H1 (cell line): ENCODE measurements at places on chromosomes 6 and 20. TPM values are rescaled to one million over a fixed set of nuclear protein-coding genes. Genes with fewer than 3 reads are reported as not detected.

- no peaks in the 10 kb centered on the region for H3K36me3 ChIP-seq
- DNase-seq, result no peak
- peak overlapping the region; percentile 76; the same call in 1 of the 2 replicates for H3K4me3 ChIP-seq
- no peak overlapping the region for H3K27ac ChIP-seq
- H3K27me3 ChIP-seq, result peaks cover 9% of the 10 kb centered on the region
- no peaks in the 10 kb centered on the region; the same call in 1 of the 2 replicates for H3K4me1 ChIP-seq
Observed at GRCh38 chr6:52666071-52666470, 4.8 kb upstream of the TMEM14A start.

- H3K4me3 ChIP-seq, result no peak overlapping the region
- H3K27ac ChIP-seq, result no peak overlapping the region
- H3K36me3 ChIP-seq, result no peaks in the 10 kb centered on the region
- no peaks in the 10 kb centered on the region for H3K27me3 ChIP-seq
- DNase-seq, result peak; percentile 19
Observed at GRCh38 chr6:110474500-110474899, 1.9 kb downstream of the SLC22A16 start.

DNA sequence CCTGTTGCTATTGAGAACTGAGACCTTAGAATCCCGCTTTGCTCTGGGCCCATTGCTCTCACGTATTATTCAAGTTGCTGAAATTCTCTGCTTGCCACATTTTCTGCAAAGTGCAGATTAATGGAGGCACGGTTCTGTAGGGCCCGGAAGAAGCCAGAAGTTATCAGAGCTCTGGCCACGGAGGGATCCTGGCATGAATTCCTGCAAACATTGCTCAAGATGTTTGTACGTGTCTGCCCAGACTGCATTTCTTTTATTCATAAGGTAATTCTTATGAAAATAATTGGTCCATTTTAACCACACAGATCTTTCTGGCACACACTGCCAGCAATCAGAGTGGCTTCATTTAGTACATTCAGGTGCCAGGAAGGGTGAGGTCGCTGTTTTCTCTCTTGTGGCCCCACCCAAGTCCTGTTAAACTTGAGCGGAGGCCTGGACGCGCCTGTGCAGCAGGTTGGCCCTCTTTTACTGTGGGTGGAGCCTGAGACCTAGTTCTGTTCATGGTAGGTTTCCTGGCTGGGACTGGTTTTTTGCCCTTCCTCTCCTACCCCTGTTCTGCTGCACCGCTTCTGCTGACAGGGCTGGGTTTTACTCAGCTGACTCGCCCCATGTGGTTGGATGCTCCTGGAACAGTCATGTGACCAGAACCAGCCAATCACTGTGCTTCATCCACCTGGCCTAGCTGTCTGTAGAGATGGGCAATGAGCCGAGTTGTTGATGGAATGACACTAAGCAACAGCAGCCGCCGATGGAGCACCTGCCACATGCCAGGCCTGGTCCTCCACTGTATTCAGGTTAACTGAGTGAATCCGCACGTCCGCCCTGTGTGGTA is 230.2 kb downstream of the CDH4 start:
- H3K4me1 ChIP-seq, result peaks cover 5% of the 10 kb centered on the region; the same call in 1 of the 2 replicates
- no peak for DNase-seq

GRCh38 chr6:32610682-32611296 is 21.1 kb upstream of the HLA-DRB1 start:
- no peak overlapping the region for H3K27ac ChIP-seq
- no peaks in the 10 kb centered on the region for H3K36me3 ChIP-seq
- no peaks in the 10 kb centered on the region for H3K27me3 ChIP-seq
- no peak for DNase-seq
- H3K4me3 ChIP-seq, result no peak overlapping the region

DNA sequence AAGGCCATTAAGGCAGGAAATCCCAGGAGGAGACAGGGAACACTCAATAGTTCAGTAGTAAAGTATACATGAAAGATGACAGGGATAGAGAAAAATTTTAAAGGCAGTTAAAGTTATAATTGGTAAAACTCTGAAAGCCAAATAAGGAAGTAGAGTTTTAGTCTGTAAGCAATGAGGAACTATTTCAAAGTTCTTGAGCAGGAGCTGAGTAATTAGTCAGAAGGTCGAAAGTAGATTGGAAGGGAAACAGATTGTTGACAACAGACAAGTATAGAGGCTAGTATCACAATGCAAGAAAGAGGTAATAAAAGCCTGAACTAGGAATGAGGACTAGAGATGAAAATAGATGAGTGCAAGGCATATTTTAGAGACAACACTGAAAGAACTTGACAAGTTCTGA is 150.3 kb downstream of the CDK19 start:
- H3K4me3 ChIP-seq, result no peak overlapping the region
- H3K27ac ChIP-seq, result no peak overlapping the region
- H3K36me3 ChIP-seq, result no peaks in the 10 kb centered on the region; the same call in 1 of the 2 replicates
- DNase-seq, result no peak
- no peaks in the 10 kb centered on the region for H3K27me3 ChIP-seq
- H3K4me1 ChIP-seq, result no peaks in the 10 kb centered on the region

- no peak overlapping the region for H3K4me3 ChIP-seq
- DNase-seq, result no peak
- H3K4me1 ChIP-seq, result no peaks in the 10 kb centered on the region
- H3K27me3 ChIP-seq, result no peaks in the 10 kb centered on the region
Observed at GRCh38 chr20:10856237-10857015, 182.6 kb upstream of the JAG1 start.

DNA sequence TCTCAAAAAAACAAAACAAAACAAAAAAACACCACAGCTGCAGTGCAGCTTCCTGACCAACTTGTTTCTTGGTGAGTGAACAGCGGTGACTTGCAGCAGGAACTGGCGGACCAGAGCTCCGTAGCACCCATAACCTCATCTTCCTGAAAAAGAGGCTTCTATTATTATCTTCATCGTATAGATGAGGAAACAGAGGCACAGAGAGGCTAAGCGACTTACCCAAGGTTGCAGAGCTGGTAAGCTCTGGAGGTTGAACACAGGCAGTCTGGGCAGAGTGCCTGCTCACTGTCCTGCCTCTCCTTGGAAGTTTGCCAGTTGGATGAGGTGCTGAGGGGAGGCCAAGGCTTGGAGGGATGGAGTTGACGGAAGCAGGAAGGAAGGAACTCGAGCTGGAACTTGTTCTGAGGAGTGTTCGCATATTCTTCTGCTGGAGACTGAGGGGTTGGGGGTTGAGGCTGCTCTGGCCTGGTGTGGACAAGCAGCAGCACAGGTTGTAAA is 47.9 kb upstream of the CCDC167 start:
- no peaks in the 10 kb centered on the region for H3K36me3 ChIP-seq
- H3K4me1 ChIP-seq, result no peaks in the 10 kb centered on the region; the same call in 1 of the 2 replicates
- no peak overlapping the region for H3K27ac ChIP-seq
- H3K4me3 ChIP-seq, result no peak overlapping the region
- H3K27me3 ChIP-seq, result no peaks in the 10 kb centered on the region

HLA-F gene
- 6.5 and 9.6 TPM in 2 replicates for total RNA-seq

GRCh38 chr6:33989016-33989854 is 156.7 kb downstream of the GRM4 start:
- no peak for DNase-seq
- no peaks in the 10 kb centered on the region for H3K36me3 ChIP-seq
- H3K27ac ChIP-seq, result no peak overlapping the region
- no peaks in the 10 kb centered on the region; the same call in 1 of the 2 replicates for H3K4me1 ChIP-seq
- no peak overlapping the region for H3K4me3 ChIP-seq

DNA sequence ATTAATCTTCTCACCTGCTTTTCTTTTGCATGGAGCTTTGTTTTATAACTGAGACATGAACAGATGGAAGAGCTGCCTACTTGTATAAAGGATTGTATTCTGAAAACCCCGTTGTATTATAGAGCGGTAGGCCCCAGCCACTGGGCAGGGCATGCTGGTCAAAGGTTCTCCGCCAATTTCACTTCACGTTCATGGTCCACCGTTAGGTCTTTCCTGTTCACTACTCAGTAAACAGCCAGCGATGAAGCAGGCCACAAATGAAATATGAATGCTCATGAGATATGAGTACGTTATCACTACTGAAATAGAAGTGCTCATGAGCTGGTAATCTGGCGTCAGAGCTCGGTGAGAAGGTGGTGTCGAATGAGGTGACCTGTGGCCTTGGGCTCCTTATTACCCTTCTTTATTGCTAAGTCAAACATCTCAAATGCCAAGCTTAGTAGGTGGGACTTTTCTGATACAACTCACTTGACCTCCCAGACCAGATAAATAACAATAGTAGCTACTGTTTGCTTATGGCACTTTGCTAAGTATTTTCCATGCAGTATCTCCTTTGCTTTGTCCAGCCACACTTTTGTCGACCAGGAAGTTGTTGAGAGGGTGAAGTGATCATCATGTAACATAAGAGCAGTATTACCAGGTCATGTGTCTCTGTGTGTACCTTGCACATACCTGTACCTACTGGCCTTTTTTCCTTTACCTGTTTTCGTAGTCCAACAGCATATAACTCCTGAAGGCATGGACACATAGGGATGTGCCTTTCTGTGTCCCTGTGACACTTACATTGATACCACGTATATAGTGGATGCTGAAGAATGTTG is 16.7 kb downstream of the EDN3 start:
- H3K4me3 ChIP-seq, result no peak overlapping the region
- H3K4me1 ChIP-seq, result no peaks in the 10 kb centered on the region
- DNase-seq, result no peak
- H3K27ac ChIP-seq, result no peak overlapping the region
- H3K36me3 ChIP-seq, result no peaks in the 10 kb centered on the region
- H3K27me3 ChIP-seq, result no peaks in the 10 kb centered on the region

- DNase-seq, result peak; percentile 62
- H3K4me1 ChIP-seq, result no peaks in the 10 kb centered on the region
- no peak overlapping the region for H3K27ac ChIP-seq
- no peak overlapping the region for H3K4me3 ChIP-seq
- no peaks in the 10 kb centered on the region for H3K27me3 ChIP-seq
Observed at GRCh38 chr6:10510592-10511367, 10.4 kb upstream of the GCNT2 start.

- no peak for DNase-seq
- H3K36me3 ChIP-seq, result no peaks in the 10 kb centered on the region
- no peak overlapping the region for H3K27ac ChIP-seq
- H3K4me1 ChIP-seq, result no peaks in the 10 kb centered on the region
- H3K27me3 ChIP-seq, result no peaks in the 10 kb centered on the region
Observed at GRCh38 chr20:4471221-4471620, 250.5 kb upstream of the PRND start.

ROS1 gene
- not detected in 2 replicates for total RNA-seq

DNA sequence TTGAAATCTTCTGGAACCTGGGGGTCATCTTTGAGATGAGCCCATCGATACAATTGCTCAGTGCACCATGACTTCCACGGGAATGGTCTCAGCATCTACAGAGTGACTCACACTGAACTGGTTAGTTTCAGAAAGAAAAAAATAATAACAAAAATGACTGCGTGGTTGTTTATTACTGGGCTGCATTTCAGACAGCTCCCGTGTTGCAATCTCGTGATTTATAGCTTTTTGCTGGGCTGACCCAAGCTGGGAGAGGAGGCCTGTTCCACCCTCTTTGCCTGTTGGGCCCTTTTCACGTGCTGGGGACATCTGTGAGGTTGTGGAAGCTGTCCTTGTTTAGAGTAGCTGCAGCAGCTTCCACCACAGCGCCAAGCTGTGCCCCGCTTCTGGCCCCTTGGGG is 225.5 kb downstream of the BMP7 start:
- H3K27ac ChIP-seq, result no peak overlapping the region
- H3K27me3 ChIP-seq, result no peaks in the 10 kb centered on the region
- H3K4me1 ChIP-seq, result no peaks in the 10 kb centered on the region
- H3K4me3 ChIP-seq, result no peak overlapping the region
- no peak for DNase-seq
- no peaks in the 10 kb centered on the region for H3K36me3 ChIP-seq

ADGRG6 gene
- total RNA-seq, result 4.2 and 6.2 TPM in 2 replicates

DNA sequence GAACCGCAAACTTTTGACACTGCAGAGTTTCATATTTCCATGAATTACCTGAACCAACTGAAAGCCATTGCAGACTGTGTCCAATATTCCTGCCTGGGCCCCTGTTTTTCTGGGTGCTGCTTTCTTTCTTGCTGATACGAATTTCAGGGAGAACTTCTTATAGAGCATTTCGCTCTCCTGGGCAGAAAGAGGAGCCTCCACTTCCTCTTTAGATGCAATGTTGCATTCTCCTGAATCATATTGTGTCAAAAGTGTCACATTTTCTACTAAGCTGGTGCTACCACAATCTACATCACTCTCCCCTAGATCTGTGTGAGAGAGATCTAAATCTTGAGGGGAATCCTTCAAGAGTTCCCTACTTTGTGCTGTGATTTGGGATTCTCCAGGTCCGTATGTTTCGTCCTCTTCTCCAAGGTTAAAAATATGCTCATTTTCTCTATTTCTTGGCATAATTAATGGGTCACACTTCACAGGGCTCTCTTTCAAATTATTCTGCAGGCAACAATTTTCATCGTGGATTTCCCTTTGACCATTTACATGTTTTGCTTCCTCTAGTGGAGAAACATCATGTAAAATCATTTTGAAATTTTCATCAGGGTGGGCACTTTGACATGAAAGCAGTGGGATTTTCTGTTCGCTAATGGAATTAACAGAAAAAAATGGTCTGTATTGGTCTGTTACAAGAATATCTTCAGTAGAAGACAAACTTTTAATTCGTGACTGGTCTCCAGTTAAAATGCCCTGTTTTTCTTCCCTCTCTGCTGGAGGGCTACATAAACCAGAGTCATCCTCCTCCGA is 102.3 kb downstream of the DST start:
- no peak overlapping the region for H3K27ac ChIP-seq
- no peak for DNase-seq
- peaks cover 7% of the 10 kb centered on the region for H3K36me3 ChIP-seq
- no peak overlapping the region for H3K4me3 ChIP-seq
- no peaks in the 10 kb centered on the region for H3K27me3 ChIP-seq
- H3K4me1 ChIP-seq, result no peaks in the 10 kb centered on the region; the same call in 1 of the 2 replicates

GPSM3 gene
- 6.0 and 6.6 TPM in 2 replicates for total RNA-seq

DNA sequence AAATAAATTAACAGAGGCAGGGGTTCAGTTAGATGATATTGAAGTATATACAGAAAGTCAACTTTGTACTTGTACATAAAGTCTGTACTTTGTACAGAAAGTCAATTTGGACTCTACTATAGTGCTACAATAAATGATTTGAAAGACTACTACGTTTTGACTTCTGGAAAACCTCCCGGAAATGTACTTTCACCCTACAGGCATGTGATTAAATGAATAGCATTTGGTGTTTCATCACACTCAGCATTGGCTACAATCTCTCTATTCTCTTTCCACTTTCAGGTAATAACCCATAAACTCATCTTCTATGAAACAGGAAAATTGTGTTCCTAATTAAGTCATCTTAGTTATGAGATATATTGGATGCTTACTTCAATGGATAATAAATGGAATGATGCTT is 25.6 kb upstream of the MC3R start:
- H3K4me1 ChIP-seq, result no peaks in the 10 kb centered on the region
- H3K4me3 ChIP-seq, result no peak overlapping the region
- no peaks in the 10 kb centered on the region for H3K36me3 ChIP-seq
- no peak overlapping the region for H3K27ac ChIP-seq

- no peak for DNase-seq
- H3K36me3 ChIP-seq, result no peaks in the 10 kb centered on the region
- H3K4me3 ChIP-seq, result no peak overlapping the region
- 0 out of 2 replicates have a peak, but pooled peaks cover 2% of the 10 kb centered on the region for H3K4me1 ChIP-seq
- H3K27ac ChIP-seq, result no peak overlapping the region
- no peaks in the 10 kb centered on the region for H3K27me3 ChIP-seq
Observed at GRCh38 chr6:118890997-118891790, 2.8 kb upstream of the ASF1A start.

- no peaks in the 10 kb centered on the region; the same call in 1 of the 2 replicates for H3K36me3 ChIP-seq
- no peak overlapping the region for H3K27ac ChIP-seq
- H3K27me3 ChIP-seq, result no peaks in the 10 kb centered on the region
Observed at GRCh38 chr6:111013144-111013915, 31.5 kb downstream of the RPF2 start.

EBF4 gene
- total RNA-seq, result 1.2 and 1.6 TPM in 2 replicates

GRCh38 chr6:36759148-36759759 is 61.6 kb downstream of the RAB44 start:
- no peak overlapping the region for H3K4me3 ChIP-seq
- H3K36me3 ChIP-seq, result no peaks in the 10 kb centered on the region
- no peak overlapping the region for H3K27ac ChIP-seq
- no peaks in the 10 kb centered on the region for H3K27me3 ChIP-seq
- DNase-seq, result peak; percentile 94
- H3K4me1 ChIP-seq, result peaks cover 8% of the 10 kb centered on the region
